ENCODE measurements at places on chromosomes 12 and 14. TPM values are rescaled to one million over a fixed set of nuclear protein-coding genes. Genes with fewer than 3 reads are reported as not detected.

DNA sequence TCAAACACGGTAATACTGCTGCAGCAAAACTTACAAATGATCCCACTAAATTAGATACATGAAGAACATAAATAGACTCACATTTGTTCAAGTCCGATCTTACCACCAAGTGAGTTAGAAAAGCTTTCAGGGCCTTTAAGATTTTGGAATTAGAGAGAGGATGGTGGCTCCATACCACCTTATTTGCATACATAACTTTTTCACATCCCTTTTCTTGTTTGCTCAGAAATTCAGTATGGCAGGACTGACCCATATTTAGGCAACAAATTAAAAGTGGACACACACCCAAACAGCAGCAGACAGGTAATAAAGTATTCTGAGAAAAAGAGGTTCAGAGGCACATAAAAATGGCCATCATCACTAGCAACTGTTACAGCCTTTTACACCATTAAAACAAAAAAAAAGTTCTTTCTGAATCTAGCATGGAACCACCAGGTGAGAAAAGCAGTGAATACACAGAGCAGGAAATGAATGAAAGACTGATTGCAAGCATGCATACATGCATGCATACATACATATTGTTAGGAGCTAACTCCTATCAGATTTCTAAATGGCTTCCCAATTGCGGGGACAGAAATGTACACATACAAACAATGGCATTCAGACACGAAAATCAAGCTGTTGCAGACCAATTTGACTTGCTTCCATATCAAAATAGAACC is 23.3 kb downstream of the STXBP6 start:
- no peak for DNase-seq

DNA sequence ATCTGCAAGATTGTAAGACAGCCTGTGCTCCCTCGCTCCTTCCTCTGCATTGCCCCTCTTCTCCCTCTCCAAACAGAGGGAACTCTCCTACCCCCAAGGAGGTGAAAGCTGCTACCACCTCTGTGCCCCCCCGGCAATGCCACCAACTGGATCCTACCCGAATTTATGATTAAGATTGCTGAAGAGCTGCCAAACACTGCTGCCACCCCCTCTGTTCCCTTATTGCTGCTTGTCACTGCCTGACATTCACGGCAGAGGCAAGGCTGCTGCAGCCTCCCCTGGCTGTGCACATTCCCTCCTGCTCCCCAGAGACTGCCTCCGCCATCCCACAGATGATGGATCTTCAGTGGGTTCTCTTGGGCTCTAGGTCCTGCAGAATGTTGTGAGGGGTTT is 37.4 kb downstream of the DAD1 start:
- DNase-seq: no peak

- DNase-seq: no peak
Observed at GRCh38 chr14:98728836-98729235, 543.2 kb downstream of the BCL11B start.

- no peak for DNase-seq
Observed at GRCh38 chr12:24230061-24230701, 280.7 kb upstream of the SOX5 start.

GRCh38 chr12:9731393-9731792 is 1.5 kb downstream of the CLECL1 start:
- DNase-seq: no peak

- DNase-seq: no peak
Observed at GRCh38 chr12:129588142-129588541, 315.7 kb downstream of the TMEM132D start.

- no peak for DNase-seq
Observed at GRCh38 chr12:112945515-112945914, 7.2 kb downstream of the OAS3 start.

DNA sequence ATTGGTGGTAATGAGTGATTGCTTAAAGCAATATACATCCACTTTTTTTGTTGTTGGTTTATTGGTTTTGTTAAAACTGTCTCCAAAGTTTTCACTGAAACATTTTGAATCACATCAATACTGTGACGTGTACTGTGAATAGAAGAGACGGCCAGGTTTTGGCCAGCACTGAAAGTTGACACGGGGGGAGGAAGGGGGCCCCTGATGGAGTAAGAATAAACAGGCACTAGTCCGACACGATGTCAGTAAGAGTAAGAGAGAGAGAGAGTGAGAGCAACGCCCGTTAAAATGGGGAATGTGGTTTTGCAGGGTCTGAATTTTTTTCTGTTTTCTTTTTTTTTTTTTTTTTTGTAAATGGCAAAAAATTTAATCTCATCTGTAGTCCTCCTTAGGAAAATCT is 14.7 kb downstream of the PEBP1 start:
- no peak for DNase-seq

DNA sequence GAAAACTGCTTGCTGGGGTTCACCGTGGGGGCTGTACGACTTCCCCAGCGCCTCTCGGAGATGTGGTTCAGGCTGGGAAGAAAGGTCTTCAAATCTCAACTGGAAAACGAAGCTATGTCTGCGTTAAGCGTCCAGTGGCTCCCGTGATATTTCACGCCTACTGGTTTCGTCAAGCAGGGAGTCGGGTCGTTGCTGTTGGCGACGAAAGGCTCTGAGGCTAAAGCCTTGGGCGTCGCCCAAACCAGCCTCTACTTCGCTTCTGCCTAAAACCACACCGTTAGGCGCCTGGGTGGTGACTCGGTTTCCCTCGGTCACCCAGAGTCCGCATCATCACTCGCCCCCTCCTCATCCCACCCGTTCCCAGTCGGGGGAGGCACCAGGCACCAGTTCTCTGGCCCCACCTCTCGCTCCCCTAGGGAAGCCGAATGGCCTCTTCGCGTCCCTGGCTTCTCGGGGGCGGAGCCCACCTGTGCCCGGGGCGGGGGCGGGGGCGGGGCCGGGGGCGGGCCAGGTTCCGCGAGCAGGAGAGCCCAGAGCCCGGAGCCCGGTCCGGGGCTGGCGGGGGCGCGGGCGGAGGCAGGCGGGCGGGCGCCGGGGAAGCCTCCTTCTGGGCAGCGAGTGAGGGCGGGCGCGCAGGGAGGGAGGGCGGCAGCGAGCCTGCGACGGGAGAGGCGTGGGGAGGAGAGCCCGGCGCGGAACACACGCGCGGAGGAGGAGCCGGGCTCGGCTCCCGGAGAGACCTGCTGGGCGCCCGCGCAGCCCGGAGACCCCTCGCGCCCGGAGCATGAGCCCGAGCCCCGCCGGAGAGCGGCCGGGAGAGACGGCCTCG is at the start of gene B4GALNT3:
Gene B4GALNT3 (plus strand): TSS at position 510 of the 829 bp plus-strand sequence. CDS start 438 bp downstream, outside the sequence.
- no peak for DNase-seq

- no peak for DNase-seq
Observed at GRCh38 chr12:59164226-59164625, 243.9 kb upstream of the LRIG3 start.

- no peak for DNase-seq
Observed at GRCh38 chr12:92124689-92125029, 21.0 kb downstream of the BTG1 start.

The CDCA3 gene
- total RNA-seq: 3.5 TPM

Measured in myocyte (in vitro differentiated cells).